ENCODE measurements at places on chromosomes 6 and 20. TPM values are rescaled to one million over a fixed set of nuclear protein-coding genes. Genes with fewer than 3 reads are reported as not detected.
A peak's percentile ranks its signal among the peaks of the same experiment; 100 is the strongest.

The NR2E1 gene
- not detected for polyA plus RNA-seq

The SLC2A4RG gene
- polyA plus RNA-seq, result 4.1 TPM

The NKX2-2 gene
- polyA plus RNA-seq, result not detected

The ZSCAN16 gene
- polyA plus RNA-seq, result 26.5 TPM

The SLC32A1 gene
- polyA plus RNA-seq, result not detected

The VGLL2 gene
- not detected for polyA plus RNA-seq

- no peaks in the 10 kb centered on the region for H3K27me3 ChIP-seq
- H3K27ac ChIP-seq, result no peak overlapping the region
- no peaks in the 10 kb centered on the region for H3K4me1 ChIP-seq
Observed at GRCh38 chr6:56802584-56802983, 152.3 kb upstream of the BEND6 start.

DNA sequence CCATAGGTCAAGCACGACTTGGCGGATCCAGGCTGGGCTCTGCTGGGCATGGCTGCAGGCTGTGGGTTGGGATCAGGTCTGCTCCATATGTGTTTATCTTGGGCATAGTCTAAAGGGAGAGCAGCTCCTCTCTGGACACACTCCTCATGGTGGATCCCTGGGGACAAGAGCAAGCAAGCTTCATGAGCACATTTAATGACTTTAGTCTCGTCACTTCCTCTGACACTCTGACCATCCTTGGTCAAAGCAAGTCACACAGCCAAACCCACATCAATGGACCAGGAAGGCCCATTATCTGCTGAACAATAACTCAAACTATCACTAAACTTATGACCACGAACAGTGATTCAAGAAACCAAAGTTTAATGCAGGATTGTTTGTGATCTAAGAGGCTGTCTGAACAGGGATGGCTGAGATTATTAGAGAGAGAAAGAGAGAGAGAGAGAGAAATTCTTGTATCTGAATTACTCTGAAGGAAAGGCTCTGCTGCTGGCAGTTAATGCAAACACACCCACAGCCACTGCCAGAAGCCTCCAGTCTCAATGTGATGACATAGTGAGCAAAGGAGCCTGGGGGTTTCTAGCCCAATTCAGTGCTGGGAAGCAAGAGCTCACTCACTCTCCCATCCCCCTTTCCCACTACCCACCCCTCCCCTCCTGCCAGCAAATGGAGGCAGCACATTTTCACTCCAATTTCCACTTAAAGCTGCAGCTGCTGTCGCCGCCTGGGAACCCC is 490.2 kb upstream of the SULF2 start:
- H3K27ac ChIP-seq, result no peak overlapping the region
- H3K4me1 ChIP-seq, result no peaks in the 10 kb centered on the region
- DNase-seq, result no peak

- no peak for DNase-seq
- H3K27ac ChIP-seq, result no peak overlapping the region
- no peaks in the 10 kb centered on the region for H3K27me3 ChIP-seq
- no peaks in the 10 kb centered on the region for H3K36me3 ChIP-seq
- no peak overlapping the region for H3K4me3 ChIP-seq
- no peaks in the 10 kb centered on the region for H3K4me1 ChIP-seq
Observed at GRCh38 chr20:48834278-48834677, 6.5 kb upstream of the PREX1 start.

- no peak for DNase-seq
- no peaks in the 10 kb centered on the region for H3K4me1 ChIP-seq
- H3K4me3 ChIP-seq, result no peak overlapping the region
Observed at GRCh38 chr6:45837541-45838200, 178.0 kb downstream of the CLIC5 start.

GRCh38 chr20:58362206-58362516 is 26.9 kb upstream of the VAPB start:
- H3K27ac ChIP-seq, result no peak overlapping the region
- H3K36me3 ChIP-seq, result peaks cover 60% of the 10 kb centered on the region
- no peaks in the 10 kb centered on the region for H3K4me1 ChIP-seq
- no peaks in the 10 kb centered on the region for H3K27me3 ChIP-seq
- DNase-seq, result no peak
- no peak overlapping the region for H3K4me3 ChIP-seq

DNA sequence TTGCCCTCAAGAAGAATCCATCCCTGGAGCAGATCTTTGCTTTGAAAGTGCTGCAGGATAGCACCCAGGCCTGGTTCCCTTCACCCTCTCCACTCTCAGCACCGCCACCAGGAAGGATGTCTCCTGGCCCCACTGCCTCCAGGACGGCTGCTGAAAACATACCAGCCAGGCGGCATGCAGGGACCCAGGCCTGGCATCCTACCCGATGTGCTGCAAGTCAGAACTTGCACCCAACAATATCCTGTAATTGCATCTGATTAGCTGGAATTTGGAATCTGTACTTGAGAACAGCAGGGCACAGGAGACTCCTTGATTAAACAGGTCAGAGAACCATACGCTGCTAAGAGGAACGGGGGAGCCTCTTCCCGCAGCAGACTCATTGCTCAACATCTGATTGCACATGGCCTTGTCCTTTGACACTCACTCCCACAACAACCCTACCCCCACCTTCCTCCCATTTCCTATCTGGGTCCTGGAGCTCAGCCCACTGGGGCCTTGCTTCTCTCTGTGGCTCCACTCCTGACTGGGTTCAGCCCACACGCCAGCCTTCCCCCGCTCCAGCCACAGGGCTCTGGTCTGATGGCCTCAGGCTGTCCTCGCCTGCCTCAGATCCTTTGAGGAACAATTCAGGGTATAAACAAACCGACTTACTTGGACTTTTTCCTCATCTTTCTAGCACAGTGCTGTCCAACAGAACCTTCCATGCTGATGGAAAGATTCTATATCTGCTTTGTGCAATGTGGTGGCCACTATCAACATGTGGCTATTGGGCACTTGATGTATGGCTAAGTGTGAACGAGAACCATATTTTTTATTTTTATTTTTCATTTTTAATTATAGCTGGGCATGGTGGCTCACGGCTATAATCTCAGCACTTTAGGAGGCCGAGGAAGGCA is 78.0 kb downstream of the FGD2 start:
- no peaks in the 10 kb centered on the region for H3K4me1 ChIP-seq
- no peak overlapping the region for H3K27ac ChIP-seq
- no peak for DNase-seq
- no peak overlapping the region for H3K4me3 ChIP-seq
- no peaks in the 10 kb centered on the region for H3K27me3 ChIP-seq

GRCh38 chr6:89555806-89556205 is 82.7 kb downstream of the LYRM2 start:
- H3K4me3 ChIP-seq, result no peak overlapping the region
- no peak for DNase-seq
- no peaks in the 10 kb centered on the region for H3K4me1 ChIP-seq
- no peaks in the 10 kb centered on the region for H3K36me3 ChIP-seq
- no peak overlapping the region for H3K27ac ChIP-seq

GRCh38 chr6:100796049-100796823 is 84.9 kb downstream of the ASCC3 start:
- H3K4me3 ChIP-seq, result no peak overlapping the region
- DNase-seq, result no peak
- H3K27me3 ChIP-seq, result no peaks in the 10 kb centered on the region
- H3K4me1 ChIP-seq, result peaks cover 13% of the 10 kb centered on the region

DNA sequence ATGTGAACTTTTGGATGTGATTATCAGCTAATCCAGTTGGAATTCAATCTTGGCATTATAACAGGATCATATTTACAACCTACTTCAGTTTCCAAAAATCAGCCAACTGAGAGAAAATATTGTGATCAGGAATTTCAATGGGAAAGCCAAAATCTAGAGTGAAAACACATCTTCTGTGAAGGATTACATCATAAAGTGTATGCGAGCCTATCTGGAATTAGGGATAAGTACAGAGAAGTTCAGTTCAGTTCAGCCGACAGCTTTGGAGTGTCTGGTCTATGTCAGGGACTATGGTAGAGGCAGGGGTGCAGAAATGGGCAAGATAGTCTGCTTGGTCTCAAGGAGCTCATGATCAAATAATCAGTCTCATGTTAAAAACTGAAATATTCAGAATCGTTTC is 12.3 kb upstream of the PRIM2 start:
- no peak overlapping the region for H3K27ac ChIP-seq
- H3K27me3 ChIP-seq, result peaks cover under 1% of the 10 kb centered on the region
- DNase-seq, result no peak
- no peaks in the 10 kb centered on the region for H3K4me1 ChIP-seq
- no peaks in the 10 kb centered on the region for H3K36me3 ChIP-seq

DNA sequence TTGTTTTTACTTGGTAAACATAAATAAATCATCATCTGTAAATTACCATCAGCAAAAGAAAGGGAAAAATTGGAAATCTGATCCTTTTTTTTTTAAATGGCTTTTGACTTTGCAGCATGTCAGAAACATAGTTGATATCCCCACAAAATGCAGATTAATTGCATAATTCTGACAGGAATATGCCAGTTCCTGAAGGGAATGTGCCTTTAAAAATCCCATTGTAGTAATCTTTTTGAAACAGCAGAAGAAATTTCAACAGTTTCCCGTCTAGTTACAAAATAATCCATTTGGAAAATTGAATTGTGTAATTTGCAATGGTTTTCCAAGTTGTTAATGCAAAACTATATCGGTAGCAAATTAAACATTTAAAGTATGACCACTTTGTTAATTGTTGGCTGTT is 95.2 kb downstream of the DOK5 start:
- no peak overlapping the region for H3K27ac ChIP-seq
- DNase-seq, result no peak
- H3K4me3 ChIP-seq, result no peak overlapping the region
- no peaks in the 10 kb centered on the region for H3K27me3 ChIP-seq

- no peaks in the 10 kb centered on the region for H3K27me3 ChIP-seq
- no peaks in the 10 kb centered on the region for H3K4me1 ChIP-seq
- H3K27ac ChIP-seq, result no peak overlapping the region
- H3K36me3 ChIP-seq, result no peaks in the 10 kb centered on the region
- no peak overlapping the region for H3K4me3 ChIP-seq
Observed at GRCh38 chr6:163249651-163250101, 164.8 kb upstream of the QKI start.

DNA sequence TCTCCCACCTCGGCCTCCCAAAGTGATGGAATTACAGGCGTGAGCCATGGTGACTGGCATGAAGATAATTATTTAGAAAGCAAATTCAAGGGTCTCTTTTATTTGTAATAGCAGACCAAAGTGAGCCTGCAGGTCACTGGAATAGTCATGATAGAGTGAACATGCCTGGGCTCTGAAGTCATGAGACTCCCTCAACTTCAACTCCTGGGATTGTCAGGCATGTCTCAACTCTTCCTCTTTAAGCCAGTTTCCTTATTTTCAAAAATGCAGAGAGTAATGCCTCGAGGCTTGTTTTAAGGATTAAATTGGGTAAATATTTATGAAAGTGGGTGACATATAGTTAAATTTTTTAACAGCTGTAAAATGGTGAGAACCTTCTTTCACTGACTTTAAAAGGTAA is 22.7 kb upstream of the HECA start:
- no peak for DNase-seq
- H3K27me3 ChIP-seq, result no peaks in the 10 kb centered on the region
- peaks cover 51% of the 10 kb centered on the region for H3K4me1 ChIP-seq
- H3K36me3 ChIP-seq, result no peaks in the 10 kb centered on the region
- peak overlapping the region; percentile 67 for H3K27ac ChIP-seq
